Kidney epithelial cell (primary cell): ENCODE measurements at places on chromosomes 16 and 17.

GRCh38 chr17:74780443-74781238 is 4.5 kb upstream of the NAT9 start:
- no peak for DNase-seq

DNA sequence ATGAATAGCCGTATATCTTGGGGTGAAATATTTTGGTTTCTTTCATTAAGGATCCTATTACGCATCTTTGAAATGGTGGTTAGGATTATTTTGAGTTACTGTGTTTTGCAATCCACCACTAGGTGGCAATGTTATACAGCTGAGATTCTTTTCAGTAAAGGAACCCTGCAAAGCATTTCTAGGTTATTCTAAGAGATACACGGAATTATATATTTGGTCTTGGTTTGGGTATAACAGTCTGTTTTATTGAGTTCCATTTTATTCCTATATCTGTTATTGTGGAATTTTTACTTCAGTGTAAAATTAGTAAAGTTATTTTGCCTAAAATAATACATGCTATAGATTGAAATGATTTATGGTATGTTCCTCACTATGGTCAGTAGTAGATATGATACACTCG is 62.9 kb upstream of the CPHXL start:
- DNase-seq: peak; percentile 1

- DNase-seq: no peak
Observed at GRCh38 chr17:1467898-1468492, 12.0 kb upstream of the CRK start.

DNA sequence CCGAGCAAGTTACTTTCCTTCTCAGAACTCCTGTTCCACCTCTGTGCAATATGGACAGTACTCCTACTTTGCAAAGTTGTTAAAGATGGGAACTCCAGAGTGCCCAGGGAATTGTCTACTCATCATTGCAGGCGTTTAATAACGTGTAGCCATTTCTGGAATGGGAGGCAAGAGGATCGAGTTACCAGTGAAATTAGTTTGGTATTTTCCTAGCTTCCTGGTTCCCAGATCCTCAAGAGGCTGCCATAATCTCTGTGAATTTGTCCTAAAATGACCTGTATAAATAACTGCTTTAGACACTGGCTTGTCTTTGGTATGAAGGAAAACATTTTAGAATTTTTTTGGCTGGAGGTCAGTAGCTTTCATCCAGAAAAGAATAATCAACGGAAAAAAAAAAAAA is 27.7 kb downstream of the WWOX start:
- DNase-seq: no peak

DNA sequence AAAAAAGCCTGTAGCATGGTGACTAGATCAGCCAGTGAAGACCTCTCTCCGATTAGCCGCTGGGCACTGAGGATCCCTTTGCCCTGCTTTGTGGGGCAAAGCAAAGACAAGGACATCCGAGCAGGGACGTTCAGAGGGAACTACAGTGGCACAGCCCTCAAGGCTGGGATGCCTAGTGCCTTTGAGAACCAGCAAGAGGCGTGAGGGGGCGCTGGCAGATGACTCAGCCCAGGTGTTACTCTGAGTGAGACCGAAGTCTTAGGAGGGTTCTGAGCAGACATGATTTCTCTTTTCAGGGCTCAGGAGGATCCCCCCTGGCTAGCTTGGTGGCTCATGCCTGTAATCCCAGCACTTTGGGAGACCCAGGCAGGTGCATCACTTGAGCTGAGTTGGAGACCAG is 178.6 kb downstream of the CPPED1 start:
- DNase-seq: no peak

- DNase-seq: no peak
Observed at GRCh38 chr16:23317751-23318150, 15.6 kb downstream of the SCNN1B start.

GRCh38 chr16:2484898-2485508 is 10.1 kb downstream of the TBC1D24 start:
- DNase-seq: no peak

GRCh38 chr16:2511128-2511800 is 2.5 kb upstream of the ATP6V0C start:
- DNase-seq: no peak

DNA sequence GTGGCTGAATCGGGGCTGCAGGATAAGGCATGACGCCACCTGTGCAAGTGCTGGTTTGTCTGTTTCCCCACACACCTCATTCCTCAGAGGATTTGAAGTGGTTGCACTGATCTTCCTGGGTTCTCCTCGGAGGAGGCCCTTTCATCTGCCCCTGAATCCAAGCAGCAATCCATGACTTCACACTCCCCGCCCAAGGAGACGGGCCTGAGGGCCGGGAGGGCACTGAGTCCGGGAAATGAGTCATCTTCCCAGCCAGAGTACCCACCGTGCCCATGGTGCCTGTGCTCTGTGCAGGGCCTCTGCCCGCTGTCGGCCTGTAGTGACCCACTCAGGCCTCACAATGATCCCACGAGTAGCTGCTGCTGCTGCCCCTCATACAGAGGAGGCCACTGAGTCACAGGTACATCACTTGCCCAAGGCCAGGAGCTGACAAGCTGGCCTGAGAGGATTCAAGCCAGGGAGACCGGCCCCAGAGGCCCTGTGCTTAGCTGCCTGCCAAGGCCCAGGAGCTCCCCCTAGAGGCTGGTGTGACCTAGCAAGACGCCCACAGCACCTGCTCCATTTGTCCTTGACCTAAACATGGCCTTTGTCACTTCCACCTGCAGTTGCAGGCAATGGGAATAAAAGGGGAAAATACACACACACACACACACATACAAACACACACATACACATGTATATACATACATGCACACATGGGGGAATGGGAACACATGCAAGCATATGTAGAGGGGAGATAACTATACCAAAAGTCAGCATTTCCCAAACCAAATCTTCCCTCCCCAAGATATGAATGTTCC is 240.0 kb downstream of the C16orf95 start:
- DNase-seq: no peak

- DNase-seq: no peak
Observed at GRCh38 chr17:21193031-21193430, 20.9 kb downstream of the TMEM11 start.

- DNase-seq: peak; percentile 82
Observed at GRCh38 chr17:73068322-73069153, 23.9 kb downstream of the SLC39A11 start.

DNA sequence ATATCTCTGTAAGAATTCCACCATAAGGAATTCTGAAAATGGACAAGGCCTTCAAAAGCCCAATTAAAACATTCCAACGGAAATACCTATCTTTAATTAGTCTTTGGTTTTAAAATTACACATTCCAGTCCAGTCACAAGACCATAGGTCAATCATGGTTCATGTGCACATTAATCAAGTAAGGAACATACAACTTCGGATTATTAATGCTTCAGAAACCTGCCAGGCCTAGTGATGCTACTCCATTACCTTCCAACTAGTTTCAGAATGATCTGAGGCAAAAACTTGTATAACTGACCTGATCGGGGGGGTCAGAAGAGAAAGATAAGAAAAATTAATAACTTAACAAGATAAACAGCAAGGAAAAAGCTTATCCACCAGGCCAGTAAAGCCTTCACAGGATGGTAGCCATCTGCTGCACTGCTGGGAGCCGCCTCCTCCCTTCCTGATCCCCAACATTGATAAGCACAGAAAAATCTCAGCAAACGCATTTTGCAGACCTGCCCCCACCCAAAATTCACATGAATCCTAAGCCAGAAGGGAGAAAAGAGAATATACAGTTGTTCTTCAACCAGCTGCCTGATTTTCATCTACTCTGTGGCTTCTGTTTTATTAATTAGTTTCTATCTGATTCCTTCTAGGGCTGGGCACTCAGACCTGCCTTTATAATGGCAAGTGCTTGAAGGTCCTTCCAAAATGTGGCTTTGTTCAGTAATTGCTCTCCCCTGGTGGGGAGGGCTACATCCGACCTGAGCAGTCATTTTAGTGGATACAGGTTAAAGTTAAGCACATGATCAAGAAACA is 6.0 kb downstream of the SDR42E1 start:
- DNase-seq: no peak

DNA sequence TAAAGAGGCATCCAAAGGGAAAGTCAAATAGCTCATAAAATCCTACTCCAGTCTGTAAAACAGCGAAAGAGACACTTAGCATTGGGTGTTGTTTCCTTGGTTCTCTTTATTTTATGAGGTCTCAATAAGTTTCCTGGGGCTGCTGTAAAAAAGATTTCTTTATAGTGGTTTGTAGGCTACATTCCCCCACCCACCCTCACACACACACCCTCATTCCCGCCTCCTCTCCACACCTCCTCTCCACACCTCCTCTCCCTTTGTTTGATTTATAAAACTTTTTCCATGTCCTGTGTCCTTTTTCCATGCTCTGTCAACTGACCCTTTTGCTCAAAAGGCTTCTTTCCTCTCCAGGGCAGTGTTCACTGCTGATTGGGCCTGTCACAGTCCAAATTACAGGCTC is 178.9 kb upstream of the SOX9 start:
- DNase-seq: no peak

DNA sequence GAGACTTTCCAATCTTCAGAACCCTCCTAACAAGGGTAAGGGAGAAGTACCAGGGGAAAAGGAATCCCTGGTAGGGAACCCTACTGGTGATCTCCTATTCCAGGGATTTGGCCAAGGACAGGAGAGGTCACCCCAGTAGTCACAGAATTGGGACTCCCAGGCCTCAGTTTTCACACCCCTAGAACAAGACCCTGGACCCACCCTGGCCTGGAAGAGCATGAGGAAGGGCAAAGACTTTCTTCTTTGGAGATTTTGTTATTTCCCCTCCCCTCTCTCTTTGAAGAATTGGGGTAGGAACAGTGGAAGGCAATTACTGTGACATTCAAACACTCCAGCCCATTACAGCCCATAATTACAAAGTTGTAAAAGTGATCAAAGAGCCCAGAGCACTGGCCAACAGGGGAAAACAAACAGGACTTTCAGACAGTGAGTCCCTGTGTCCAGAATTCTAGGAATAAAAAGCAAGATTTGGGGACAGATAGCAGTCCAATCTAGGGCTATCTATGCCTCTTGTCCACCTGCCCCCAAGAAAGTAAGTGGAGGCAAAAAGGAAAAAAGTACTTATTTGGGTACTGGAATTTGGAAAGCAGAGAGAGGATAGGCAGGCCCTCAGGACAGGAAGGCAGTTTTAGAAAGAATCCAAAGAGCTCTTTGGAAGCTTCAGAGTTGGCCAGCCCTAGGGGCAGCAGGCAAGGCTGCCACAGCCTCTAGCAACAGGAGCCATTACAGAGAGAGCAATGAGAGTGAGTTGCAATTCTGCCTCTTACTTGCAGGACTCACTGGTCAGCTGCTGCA is 13.4 kb upstream of the SUPT4H1 start:
- DNase-seq: no peak

GRCh38 chr17:33292981-33293867 is at the start of gene ASIC2:
ASIC2 (minus strand) TSS chr17:33293295.
- no peak for DNase-seq

GRCh38 chr17:21493993-21494392 is 117.8 kb downstream of the KCNJ12 start:
- no peak for DNase-seq

DNA sequence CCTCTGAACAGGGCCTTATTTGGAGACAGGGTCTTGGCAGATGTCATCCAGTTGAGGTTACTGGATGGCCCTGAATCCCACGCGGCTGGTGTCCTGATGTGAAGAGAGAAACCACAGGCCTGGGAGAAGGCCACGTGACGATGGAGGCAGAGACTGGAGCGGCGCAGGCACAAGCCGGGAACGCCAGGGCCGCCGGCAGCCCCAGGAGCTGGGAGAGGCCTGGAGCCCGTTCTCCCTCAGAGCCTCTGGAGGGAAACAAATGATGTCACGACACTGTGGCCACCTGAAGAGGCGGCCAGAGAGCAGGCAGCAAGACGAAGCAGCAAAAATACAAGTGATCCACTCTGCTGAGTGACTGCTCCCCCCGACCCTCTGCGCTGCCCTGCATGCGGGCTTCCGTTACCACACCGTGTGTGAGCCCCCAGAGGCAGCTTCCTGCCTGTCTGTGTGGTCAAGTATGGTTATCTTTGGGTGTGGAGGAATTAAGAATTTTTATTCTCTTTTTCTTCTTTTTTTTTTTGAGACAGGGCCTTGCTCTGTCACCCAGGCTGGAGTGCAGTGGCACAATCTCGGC is 11.6 kb downstream of the CD7 start:
- DNase-seq: no peak

DNA sequence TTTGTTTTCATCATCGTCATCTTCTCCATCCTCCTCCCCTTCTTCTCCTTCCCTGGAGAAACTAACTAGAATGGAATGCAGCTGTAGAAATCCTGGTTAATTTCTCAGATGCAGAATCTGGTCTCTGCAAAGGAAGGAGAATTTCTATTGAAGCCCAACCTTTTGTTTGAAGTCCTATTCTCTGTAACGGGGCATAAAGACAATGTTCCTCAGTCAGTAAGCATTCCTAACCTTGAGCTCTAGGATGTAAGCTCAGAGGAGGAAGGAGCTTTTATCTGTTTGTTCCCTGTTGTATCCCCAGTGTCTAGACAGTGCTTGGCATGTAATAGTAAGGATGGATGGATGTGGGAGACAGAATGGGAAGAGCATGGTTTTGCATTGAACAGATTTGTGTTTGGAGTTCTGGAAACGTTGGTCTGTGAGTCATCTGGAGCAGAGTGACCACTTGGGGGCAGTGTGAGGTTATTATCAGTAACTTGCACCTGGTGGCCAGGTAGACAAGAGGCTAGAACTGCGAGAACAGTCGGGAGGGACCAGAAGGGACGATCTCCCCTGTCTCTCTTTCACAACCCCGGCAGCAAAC is 363.7 kb downstream of the SNX29 start:
- no peak for DNase-seq

- peak; percentile 90 for DNase-seq
Observed at GRCh38 chr17:4497101-4497824, 1.4 kb upstream of the SPNS2 start.

GRCh38 chr16:14375132-14375491 is 254.9 kb downstream of the PARN start:
- no peak for DNase-seq

DNA sequence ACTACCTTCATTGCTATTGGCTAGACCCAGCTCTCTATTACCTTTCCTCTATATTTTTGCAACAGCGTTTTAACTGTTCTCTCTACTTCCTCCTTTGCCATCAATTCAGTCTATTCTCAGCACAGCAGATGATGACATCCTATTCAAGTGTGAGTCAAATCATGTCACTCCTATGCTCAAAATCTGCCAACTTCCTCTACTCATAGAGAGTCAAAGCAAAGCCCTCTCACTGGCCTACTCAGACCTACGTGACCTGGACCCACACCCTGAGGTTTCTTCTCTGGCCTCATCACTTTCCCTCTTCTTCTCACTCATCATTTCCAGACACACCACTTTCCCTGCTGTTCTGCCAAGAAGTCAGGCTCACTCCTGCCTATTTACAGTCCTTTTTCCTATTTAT is 289.0 kb upstream of the AXIN2 start:
- DNase-seq: peak; percentile 5

GRCh38 chr17:7367918-7368598 is 12.8 kb upstream of the TNK1 start:
- no peak for DNase-seq

DNA sequence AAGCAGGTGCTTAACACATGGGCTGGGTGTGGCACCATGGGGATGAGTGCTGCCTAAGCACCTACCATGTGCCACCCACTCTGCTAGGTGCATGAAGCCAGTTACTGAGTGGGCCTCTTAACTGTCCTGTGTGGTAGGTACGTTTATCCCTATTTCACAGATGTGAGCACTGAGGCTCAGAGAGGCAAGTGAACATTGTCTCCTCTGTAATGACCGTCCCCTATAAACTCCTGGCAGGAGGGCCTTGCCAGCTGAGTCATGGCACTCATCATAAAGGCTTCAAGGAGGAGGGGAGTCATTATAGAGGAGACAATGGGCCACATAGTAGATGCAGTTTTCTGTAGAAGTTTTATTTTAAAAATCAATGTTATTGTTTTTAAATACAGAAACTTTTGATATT is 79.1 kb downstream of the RAB11FIP4 start:
- DNase-seq: no peak

- no peak for DNase-seq
Observed at GRCh38 chr17:40542558-40543411, 22.5 kb downstream of the CCR7 start.
